ENCODE measurements at places on chromosomes 12 and 14.
A peak's percentile ranks its signal among the peaks of the same experiment; 100 is the strongest.

- no peak for DNase-seq
These were observed 45.5 kb downstream of the CHGA start for GRCh38 chr14:92968291-92969020.

- DNase-seq: no peak
These were observed 161.8 kb downstream of the TTC8 start for GRCh38 chr14:88986146-88986841.

DNA sequence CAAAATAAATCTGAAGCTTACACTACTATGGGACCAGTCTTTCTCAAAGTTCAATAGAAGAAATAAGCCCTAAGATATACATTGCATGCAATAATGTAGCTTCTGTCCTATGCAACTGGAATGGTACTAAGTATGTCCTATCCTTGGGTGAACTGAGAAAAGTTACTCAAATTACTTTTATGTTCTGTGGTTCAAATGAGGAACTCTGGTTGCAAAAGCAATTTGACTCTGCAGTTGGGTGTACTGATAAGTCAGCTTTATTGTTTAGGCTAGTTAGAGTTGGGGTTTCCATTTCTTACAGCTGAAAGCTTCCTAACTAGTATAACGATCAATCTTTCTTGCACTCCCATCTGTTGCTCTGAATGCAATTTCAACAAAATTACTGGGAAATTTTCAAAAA lies 29.2 kb downstream of the GPR135 start:
- no peak for DNase-seq

DNA sequence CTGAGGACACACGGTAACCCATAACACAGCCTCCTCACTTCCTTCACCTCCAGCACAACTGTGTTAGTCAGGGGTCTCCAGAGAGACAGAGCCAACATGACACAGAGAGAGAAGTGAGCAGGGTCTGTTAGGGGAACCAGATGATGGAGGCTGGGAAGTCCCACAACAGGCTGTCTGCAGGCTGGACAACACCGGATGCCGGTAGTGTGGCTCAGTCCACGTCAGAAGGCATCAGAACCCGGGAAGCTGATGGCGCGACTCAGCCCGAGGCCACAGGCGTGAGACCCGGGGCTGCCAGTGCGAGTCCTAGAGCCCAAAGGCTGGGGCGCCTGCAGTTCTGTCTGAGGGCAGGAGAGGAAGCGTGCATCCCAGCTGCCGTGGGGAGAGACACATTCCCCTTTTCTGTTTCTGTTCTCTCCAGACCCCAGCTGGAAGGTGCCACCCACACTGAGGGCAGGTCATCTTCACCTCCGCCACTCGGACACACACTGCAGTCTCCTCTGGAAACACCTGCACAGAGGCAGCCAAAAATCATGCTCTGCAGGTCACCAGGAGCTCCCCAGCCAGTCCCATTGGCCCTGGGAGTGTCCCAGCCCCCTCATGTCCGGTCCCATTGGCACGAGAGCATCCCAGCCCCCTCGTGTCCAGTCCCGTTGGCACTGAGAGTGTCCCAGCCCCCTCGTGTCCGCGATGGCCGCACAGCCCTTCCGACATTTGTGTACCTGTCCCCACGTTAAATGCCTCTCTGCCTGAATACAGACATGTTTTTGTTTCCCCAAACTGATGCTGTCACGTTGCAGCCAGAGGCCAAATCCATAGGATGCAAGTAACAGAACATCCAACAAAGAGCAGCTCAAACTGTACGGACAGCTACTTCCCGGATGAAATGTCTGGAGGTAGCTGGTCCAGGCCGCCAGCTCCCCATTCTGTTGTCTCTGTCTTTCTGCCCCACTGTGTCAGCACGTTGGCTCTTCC lies 7.9 kb upstream of the FBRSL1 start:
- DNase-seq: no peak

DNA sequence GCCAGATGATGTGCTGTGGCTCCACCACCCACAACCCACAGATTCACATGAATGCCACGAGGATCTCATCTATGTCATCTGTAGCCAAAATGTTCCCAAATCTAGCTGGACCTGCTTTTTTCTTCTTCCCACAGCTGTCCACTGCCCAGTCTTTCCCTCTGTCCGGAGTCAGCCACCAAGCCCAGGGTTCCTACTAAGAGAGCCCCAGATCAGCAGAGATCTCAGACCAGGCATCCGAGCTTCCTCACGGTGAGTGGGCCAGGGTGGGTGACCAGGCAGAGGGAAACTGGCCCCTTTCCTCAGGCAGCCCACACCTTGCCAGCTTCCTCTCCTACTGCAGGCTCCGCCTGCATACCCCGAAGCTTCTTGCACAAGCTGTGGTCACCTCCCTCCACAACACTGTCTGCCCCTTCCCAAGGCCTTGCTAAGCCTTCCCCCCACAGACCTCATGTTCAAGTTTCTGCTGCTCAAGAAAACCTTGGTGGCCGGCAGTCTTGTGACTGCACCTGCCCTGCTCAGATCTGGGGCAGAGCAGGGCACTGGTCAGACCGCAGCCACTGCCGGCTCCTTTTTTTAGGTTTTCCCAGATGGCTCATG lies 81.4 kb downstream of the ACTN1 start:
- DNase-seq: no peak

DNA sequence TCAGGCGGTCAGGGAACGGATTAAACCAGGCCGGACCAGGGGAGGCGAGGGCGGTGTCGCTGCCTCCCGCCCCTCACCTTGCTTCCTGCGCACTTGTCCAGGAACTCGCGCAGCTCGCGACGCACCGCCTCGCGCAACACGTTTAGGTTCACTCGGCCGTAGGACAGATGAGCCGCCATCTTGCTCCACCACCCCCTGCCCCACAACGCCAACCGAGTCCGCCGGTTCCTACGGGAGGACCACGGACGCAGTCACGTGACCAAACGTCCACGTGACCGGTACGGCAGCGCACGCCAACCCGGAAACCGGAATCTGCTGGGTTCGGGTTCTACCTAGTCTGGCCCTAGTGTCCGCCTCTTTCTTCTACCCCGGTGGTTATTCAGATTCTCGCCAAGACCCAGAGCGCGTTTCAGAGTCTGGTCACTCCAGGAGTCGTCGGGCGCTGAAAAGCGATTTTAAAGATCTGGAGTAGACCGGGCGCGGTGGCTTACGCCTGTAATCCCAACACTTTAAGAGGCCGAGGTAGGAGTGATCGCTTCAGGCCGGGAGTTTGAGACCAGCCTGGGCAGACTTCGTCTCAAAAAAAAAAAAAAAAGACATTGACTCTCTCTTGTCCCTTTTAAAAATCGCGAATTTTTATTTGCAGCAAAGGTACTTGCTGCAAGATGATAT lies at the start of gene VPS33A:
VPS33A (minus strand) TSS at position 265 of the 672 bp plus-strand sequence; CDS start at position 179, 86 bp downstream.
- peak; percentile 93 for DNase-seq

- DNase-seq: peak; percentile 42
These were observed 145.0 kb downstream of the SLC38A6 start for GRCh38 chr14:61125867-61126572.

DNA sequence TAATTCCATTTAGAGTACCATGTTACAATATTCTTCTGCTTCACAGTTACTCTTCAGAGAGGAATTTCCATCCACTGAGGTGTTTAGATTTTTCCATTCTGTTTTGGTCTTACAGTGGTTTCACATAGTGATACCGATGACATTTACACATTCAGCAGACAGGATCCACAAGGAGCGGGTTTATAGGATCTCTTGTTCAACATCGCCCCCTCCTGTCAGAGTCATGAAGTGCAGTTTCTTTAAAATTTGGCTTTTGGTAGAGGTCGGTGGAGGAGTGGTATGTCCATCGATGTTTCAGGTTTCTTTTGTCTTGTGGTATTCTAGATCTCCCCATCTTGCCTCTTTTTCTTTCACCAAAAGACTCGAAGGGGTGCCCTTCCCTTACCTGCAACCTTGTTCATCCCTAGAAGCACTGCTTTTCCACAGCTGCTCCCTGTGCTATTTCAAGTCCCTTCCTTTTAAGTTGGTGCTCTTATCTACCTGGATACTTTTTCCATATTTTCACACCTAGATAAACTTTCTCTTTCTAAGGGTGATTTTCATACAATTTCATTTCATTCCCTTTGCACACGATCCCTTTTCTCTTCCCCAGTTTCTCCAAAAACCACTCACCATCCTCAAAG lies 181.3 kb downstream of the ITPR2 start:
- no peak for DNase-seq

- DNase-seq: no peak
These were observed 6.5 kb downstream of the GLRX5 start for GRCh38 chr14:95541346-95541745.

GRCh38 chr14:68967459-68967940 lies 11.6 kb downstream of the ACTN1 start:
- no peak for DNase-seq

DNA sequence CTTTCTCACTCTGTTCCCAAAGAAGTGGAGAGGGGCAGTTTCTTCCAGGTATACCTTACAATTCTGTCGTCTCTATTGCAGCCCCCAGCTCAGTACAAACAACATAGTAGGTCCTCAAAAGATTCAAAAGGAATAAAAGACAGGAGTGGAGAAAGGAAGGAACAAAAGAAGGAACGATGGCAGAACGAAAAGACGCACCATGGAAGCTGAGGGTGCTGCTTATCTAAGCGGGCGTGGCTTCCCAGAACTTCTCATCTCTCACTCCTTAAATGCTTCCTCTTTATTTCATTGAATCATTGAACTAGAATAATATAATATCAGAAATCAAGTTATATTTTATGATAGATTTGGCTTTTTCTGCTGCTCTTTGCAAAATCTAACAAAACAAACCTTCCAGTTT lies 13.7 kb upstream of the LTA4H start:
- no peak for DNase-seq

DNA sequence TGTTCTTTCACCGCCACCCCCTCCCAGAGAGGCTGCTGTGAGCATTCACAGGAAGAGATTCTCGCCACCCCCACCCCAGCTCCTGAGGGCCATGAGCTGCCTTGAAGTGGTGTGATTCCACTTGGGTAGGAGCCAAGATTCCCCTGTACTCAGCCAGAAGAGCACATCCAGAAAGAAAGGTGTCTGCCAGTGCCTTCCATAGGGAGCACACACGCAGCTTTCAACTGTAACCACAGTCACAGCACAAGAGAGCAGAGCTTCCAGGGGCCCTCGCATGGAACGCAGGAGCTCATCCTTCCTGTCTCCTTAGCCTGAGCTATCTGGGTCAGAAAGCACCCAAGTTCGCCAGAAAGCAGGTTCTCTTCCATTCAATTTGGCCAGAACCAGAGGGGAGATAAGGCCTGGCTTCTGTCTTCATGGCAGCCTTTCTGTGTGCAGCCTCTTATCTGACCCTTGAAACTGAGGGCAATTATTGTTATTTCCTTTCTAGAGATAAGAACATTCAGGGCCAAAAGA lies 66.6 kb upstream of the SCN8A start:
- DNase-seq: peak; percentile 31

- DNase-seq: no peak
These were observed 537.0 kb downstream of the SLC6A15 start for GRCh38 chr12:84375449-84376170.

- no peak for DNase-seq
These were observed 232.9 kb upstream of the CRY1 start for GRCh38 chr12:107326237-107326636.

GRCh38 chr12:96048393-96048969 lies 13.1 kb upstream of the LTA4H start:
- DNase-seq: no peak

DNA sequence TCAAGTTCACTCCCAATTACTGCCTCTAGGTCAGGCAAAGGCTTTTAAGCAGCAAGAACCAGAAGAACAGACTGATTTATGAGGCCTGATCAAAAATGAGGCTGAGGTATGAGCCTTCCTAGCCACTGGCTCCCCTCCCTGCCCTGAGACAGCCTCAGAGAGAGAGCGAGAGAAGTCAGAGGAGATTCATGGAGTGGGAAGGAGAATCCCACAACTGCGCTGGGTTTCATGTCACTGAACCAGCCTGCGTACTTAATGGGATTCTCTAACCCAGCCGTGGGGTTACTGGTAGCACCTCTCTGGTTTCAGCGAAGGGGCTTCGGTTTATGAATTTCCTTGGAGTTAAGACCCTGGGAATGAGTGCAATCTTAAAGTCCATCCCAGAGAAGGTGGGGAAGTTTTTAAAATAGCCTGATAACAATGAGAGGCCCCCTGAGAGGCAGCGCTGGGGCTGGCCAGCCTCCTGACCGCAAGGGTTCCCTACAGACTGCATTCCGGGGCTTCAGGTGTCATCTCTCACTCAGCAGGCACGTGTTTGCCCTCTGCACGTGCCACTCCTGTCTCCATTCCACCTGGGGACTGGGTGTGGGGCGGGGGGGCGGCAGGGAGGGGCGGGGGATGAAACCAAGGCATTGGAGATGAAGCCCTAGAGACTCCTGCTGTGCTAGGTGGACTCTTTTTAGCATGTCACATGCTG lies 6.1 kb upstream of the GPRC5A start:
- DNase-seq: no peak

GRCh38 chr12:49641748-49642369 lies 18.5 kb downstream of the PRPF40B start:
- no peak for DNase-seq

- peak; percentile 15 for DNase-seq
These were observed 190.0 kb downstream of the EMP1 start for GRCh38 chr12:13386323-13387039.

GRCh38 chr12:27015730-27016076 lies 1.5 kb upstream of the TM7SF3 start:
- peak; percentile 18 for DNase-seq

DNA sequence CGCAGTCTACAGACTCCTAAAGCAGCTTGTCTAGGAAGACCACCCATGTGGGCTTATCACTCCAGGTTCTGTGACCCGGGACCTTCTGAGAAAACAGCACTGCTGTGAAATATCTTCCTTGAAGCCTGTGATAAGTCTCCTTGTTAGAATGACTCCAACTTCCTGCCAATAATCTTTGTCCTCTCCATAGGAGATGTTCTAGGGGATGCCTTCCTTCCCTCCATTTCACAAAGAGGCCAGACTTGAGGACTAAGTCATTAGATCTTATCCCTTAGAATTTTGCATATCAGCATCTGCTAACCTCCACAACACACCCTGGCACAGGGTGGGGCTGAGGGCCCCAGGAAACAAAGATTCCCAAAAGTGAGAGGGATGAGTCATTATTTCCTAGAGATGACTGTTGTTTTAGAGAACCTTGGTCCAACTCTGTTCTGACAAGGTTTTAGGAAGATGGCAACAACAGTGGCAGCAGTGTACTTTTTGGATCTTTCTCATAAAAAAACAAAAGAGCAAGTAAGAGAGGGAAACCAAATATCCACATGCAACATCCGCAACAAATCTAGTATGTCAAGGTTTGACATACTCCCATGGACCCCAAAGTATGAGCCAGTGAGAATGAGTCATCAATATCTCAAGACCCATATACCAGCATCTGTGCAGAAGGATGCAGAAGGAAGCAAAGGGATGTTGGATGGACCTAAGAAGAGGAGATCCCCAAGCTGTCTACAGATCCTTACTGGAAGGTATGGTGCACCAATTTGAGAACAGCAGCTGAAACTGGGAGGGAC lies 6.0 kb downstream of the LTB4R start:
- DNase-seq: no peak

- DNase-seq: no peak
These were observed 15.6 kb downstream of the OTUB2 start for GRCh38 chr14:94041551-94042346.

DNA sequence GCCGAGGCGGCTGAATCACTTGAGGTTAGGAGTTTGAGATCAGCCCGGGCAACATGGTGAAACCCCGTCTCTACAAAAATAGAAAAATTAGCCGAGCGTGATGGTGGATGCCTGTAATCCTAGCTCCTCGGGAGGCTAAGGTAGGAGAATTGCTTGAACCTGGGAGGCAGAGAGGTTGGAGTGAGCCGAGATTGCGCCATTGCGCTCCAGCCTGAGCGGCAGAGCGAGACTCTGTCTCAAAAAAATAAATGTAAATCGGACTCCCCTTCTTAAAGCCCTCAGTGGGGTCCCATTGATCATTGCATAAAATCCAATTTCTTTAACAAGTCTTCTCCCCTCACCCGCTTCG lies 908 bp downstream of the TDP1 start:
- no peak for DNase-seq

- no peak for DNase-seq
These were observed 52.1 kb downstream of the NIN start for GRCh38 chr14:50778721-50779483.
